ENCODE measurements at places on chromosomes 5 and 9. TPM values are rescaled to one million over a fixed set of nuclear protein-coding genes. Genes with fewer than 3 reads are reported as not detected.

DNA sequence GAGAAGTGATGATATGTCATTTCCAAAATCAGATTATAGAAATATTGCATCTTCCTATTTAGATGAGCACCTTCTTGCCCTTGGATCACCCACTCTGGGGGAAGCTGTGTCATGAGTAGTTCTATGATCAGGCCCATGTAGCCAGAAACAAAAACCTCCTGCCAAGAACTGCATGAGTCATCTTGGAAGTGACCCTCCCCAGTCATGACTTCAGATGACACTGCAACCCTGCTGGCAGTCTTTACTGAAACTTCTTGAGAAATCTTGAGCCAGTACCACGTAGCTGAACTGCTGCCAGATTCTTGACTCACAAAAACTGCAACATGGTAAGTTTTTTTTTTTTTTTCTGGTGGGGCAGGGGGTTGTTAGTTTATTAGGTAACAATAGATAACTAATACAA lies 439.6 kb upstream of the PTGER4 start:
- no peak for DNase-seq

GRCh38 chr9:36113999-36114398 lies 22.5 kb upstream of the GLIPR2 start:
- no peak for DNase-seq

- DNase-seq, result no peak
These were observed 127.6 kb downstream of the TRPM6 start for GRCh38 chr9:74760031-74760700.

- DNase-seq, result no peak
These were observed 187.7 kb upstream of the KCNN2 start for GRCh38 chr5:114174131-114174530.

GRCh38 chr9:82031538-82032280 lies 43.1 kb downstream of the SPATA31D1 start:
- DNase-seq, result no peak

GRCh38 chr9:133832877-133833276 lies 94.7 kb upstream of the SARDH start:
- DNase-seq, result no peak

GRCh38 chr5:149423049-149423793 lies 44.1 kb upstream of the IL17B start:
- no peak for DNase-seq

DNA sequence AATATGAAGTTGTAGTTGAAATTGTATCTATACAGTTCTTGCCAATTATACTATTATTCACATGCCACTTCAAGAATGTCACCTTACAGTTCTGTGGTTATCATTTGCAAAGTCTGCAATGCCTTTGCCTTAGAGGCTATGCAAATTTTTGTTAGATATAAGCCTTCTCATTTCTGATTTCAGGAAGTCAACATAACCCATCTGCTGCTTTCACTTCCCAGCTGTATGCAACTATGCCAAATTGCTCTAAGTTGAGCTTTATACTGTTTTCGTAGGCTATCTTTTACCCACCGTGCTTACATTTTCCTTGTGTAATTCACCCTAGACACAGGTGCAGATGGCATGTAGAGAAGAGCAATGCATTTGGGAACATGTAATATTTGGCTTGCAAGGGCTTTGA lies 1083.0 kb downstream of the CDH9 start:
- no peak for DNase-seq

The SLC36A3 gene
- total RNA-seq, result not detected

The CATSPER3 gene
- total RNA-seq, result 0.74 TPM

The SLC45A2 gene
- not detected for total RNA-seq
